Astrocyte (in vitro differentiated cells and primary cell): ENCODE measurements at places on chromosomes 1 and 21.
A peak's percentile ranks its signal among the peaks of the same experiment; 100 is the strongest.

- DNase-seq: peak; percentile 33
These were observed 64.0 kb downstream of the CD46 start for GRCh38 chr1:207815913-207816291.

DNA sequence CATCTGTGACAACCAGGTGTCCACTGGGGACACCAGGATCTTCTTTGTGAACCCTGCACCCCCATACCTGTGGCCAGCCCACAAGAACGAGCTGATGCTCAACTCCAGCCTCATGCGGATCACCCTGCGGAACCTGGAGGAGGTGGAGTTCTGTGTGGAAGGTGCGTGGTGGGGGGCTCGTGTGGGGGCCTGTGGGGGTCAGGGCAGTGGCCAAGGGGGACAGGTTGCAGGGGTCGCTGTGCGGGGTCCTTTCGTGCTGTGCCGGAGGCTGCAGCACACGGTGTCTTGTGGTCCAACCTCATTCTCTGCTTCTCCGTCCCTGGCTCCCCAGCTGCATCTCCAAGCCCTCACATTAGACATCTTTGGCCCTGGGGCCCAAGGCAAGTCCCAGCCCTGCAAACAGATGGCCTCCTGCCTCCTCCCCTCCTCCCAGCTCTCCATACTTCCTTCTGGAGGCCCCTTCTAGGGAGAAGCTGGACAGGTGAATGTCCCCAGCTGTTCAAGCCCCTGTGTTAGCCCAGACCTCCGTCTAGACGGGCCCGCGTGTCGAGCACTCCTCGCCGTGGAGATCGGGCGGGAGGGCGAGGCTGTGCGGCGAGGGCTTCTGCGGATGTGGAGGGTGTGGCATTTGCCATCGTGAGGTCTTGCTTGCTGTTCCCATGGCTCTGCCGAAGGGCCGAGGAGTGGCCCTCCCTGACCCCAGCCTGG lies 2.5 kb downstream of the AGRN start:
- no peak for DNase-seq

- DNase-seq: no peak
These were observed 539 bp downstream of the ANP32E start for GRCh38 chr1:150235294-150235851.

GRCh38 chr21:45740491-45741357 lies 97.2 kb downstream of the PCBP3 start:
- DNase-seq: no peak

DNA sequence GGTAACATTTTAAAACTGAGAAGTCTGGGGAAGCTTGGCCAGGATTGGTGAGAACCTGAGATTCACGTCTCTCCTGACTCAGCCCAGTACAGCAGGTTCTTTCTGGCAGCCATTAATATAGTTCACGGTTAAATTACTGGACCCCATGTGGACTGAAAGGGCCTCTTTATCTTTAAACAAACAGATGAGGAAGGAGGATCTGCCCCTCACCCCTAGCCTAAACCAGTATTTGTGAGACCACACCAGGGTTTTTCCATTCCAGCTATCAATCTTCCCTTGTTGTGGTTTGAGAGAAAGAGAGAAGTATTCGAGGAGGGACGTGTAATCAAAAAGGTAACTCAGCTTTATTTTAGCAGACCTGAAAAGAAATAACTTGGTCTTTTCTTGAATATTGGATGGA lies 137.1 kb downstream of the PROX1 start:
- no peak for DNase-seq

DNA sequence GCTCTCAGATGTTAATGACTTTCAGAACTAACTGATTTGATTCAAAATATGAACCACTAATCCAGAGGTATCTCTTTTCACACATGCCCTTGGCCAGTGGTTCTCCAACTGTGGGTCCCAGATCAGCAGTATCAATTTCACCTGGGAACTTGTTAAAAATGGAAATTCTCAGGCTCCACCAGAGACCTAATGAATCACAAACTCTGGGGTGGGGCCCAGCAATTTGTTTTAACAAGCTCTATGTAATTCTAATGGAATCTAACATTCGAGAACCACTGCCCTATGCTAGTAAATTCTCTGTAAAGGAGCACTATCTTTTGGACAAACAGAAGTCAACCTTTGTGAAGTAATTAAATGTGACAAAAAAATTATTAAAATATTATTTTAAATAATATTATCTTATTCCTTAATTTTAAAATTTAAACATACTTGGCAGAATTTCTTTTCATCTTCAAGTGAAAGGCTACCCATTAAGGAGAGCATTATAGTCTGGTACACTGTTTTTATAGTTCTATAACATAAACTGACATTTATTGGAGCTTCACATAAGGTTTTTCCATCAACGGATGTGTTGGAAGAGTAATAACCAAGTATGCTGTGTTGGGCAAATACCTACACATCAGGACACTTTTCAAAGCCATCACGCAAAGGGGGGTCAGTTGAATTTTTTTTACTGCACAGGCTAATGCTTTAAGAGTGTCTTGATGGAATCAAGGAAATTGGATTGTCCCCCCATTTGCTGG lies 130.4 kb downstream of the LHX4 start:
- DNase-seq: peak; percentile 61

DNA sequence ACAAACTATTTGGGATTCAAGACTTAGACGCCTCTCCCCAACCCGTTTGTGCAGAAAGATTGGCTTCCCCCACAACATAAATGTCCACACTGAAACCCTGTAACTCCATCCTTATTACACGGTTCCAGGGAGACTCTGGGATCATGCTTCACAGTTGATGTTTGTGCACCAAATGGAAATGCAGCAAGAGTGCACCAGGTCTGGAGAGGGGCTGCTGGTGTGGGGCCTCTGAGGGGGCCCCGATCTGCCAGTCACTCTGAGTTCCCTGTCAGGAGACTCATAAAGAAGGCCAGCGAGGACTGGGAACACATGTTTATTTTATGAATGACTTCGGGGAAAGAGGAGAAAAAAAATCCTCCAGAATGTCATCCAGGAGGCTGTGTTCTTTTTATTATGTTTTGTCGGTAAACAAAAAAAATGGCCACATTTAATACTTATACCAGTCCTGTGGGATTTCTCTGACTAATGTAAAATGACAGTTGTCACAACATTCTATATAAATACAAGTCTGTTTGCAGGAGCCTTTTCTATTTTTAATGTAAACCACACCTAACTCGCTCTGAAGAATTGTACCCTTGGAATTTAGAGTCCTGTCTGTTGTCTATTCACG lies 439.1 kb upstream of the VAMP3 start:
- DNase-seq: no peak

DNA sequence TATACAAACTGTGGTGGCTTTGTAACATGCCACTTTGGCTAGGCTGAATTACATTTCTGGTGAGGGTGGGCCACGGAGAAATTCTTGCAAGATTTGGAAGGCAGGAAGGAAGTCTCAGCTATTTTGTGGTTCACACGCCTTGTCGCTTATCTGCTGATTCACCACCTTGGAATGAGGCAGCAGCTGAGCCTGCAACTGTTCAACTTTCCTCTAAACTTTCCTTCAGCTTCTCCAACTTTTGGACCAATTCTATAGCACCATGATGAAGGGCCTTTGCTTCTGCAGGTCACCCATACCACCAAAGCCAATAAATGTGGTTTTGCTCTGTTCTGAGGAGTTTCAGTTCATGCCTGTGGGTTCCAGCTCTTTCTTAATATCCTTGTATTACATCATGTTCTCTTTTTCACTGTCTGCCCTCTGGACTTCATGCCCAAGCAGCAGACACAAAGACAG lies 337.6 kb upstream of the SNX7 start:
- peak; percentile 99 for DNase-seq

GRCh38 chr1:26440259-26440658 lies 8.1 kb downstream of the DHDDS start:
- no peak for DNase-seq

- DNase-seq: no peak
These were observed 245.8 kb downstream of the MATN1 start for GRCh38 chr1:30477588-30477987.

DNA sequence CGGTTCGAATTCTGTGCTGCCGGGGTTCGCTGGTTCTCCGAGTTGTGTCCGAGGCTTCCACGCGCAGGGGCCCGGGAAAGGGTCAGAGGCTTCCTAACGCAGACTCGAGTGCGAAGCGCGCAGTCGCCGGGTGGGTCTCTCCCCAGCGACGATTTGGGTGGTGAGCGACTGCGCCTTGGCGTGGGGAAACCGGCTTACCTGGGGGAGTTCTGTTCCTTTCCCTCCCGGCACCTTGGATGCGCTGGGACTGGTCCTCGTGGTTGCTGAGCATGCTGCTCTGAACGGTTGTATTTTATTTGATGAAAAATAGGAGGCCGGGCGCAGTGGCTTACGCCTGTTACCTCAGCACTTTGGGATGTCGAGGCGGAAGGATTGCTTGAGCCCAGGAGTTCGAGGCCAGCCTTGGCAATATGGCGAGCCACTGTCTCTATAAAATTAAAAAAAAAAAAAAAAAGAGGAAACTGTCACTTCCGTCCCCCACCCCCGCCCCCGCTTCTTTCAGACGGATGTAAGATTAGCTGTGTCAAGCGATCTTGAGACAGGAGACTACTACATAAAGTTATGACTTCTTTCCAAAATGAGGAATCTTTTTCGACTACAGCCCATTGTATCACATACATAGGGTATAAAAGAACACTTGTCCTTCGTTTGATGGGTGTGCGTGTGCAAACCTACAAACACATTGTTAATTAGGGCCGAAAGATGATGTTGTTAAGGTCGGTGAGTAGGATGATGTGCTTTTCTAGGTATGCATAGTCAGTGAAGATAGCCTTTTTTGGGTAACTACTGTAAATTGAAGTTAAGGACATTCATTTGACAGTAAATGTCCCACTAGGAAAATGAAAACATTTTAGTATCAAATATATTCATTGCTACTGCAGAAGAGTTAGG lies at the start of gene CCDC18:
TSS of gene CCDC18 (plus strand) at position 2 of the 891 bp plus-strand sequence. CDS start 2,638 bp downstream, outside the sequence.
- peak; percentile 41 for DNase-seq

- DNase-seq: no peak
These were observed 138.0 kb upstream of the KLHDC7A start for GRCh38 chr1:18342744-18343143.

DNA sequence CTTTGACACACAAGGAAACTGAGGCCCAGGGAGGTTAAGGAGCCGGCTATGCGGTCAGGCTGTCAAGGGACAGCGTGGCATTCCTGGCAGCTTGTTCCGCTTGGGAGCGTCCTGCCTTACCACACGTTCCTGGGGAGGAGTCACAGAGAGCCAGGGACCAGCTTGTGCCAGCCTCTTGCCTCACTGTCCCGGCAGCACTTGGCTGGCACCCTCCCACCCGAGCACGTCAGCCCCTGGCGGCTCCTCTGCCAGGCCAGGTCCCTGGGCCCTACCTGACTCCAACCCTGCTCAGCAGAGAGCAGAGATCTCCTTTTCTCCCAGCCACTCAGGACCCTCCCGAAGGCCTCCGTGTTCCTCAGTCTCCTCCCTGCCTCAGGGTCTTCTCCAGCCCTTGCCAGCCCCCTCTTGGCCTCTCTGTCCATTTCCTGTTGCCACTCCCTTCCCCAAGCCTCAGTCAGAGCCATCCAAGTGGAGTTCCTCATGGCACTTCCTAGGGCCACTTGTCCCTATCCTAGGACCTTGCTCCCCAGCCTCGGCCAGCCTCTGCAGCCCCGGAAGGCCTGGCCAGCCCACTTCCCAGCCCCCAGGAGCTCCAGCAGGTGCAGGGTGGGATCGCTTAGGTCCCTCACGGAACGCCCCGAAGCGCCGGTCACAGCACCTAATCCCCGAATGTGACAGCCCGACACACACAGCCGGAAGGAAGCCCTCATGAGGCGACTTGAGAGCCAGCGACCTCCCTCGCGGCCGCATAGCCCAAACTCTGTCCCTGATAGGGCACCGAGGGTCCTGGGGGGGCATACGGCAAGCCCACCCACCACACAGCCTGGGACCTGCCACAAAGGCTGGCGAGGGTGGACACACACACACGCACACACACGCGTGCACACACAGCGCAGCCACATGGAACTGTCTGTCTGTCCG lies 130.3 kb downstream of the CASZ1 start:
- DNase-seq: no peak

DNA sequence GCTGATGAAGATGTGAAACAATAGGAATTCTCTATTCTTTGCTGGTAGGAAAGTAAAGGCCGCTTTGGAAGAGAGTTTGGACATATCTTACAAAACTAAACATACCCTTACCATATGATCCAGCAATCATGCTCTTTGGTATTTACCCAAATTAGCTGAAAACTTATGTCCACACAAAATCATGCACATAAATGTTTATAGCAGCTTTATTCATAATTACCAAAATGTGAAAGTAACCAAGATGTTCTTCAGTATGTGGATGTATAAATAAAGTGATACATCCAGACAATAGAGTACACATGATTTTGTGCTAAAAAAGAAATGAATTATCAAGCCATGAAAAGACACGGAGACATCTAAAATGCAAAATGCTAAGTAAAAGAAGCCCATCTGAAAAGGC lies 98.7 kb upstream of the SLC35F3 start:
- no peak for DNase-seq

- DNase-seq: peak; percentile 44
These were observed 509 bp downstream of the GDAP2 start for GRCh38 chr1:117928881-117929342.

DNA sequence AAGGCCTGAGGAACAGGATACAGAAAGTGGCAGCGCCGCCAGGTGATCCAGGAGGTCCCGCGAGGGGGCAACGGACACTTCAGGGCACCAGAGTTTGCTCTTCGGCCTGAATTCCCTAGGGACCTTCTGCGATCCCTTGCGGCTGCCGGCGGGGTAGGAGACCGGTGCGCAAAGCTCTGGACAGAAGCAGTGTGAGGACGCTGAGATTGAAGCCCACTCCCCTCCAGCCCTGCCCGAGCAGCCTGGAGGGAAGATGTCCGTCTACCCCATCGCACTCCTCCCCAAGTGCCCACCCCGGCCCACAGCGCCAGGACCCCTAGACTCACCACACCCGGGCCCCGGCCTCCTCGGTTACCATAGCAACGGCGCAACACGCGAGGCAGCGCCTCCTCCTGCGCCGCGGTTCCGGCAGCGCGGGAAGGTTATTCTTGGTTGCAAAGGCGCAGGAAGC lies at the start of gene ANKRD45:
TSS of gene ANKRD45 (minus strand) at position 361 of the 451 bp plus-strand sequence. CDS start 10,433 bp downstream, outside the sequence.
- peak; percentile 36 for DNase-seq

- no peak for DNase-seq
These were observed 62.2 kb downstream of the ELK4 start for GRCh38 chr1:205569411-205570172.

GRCh38 chr1:183323849-183324683 lies 94.1 kb downstream of the NMNAT2 start:
- DNase-seq: no peak

DNA sequence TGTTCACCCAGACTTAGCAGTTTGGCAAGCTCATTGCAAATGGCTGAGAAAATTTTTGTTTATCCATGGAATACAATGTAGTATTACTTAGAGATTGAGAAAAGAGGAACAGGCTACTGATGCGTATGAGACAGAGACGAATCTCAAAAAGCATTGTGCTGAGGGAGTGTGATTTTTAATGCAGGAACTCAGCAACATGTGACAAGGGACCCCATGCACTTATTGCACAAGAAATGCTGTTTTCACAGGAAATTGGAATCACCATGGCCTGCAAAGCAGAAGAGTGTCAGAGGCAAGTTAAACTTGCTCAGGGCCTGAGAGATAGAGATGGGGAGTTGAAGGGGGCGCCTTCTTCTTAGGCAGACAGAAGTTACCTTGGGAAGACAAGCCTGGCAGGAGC lies 32.6 kb upstream of the TLR5 start:
- DNase-seq: no peak

- peak; percentile 100 for DNase-seq
These were observed 166.2 kb downstream of the TOMM20 start for GRCh38 chr1:234962340-234962989.

- no peak for DNase-seq
These were observed 34.3 kb upstream of the EDEM3 start for GRCh38 chr1:184788970-184789369.
